ENCODE measurements at places on chromosomes 11 and 22.
A peak's percentile ranks its signal among the peaks of the same experiment; 100 is the strongest.

DNA sequence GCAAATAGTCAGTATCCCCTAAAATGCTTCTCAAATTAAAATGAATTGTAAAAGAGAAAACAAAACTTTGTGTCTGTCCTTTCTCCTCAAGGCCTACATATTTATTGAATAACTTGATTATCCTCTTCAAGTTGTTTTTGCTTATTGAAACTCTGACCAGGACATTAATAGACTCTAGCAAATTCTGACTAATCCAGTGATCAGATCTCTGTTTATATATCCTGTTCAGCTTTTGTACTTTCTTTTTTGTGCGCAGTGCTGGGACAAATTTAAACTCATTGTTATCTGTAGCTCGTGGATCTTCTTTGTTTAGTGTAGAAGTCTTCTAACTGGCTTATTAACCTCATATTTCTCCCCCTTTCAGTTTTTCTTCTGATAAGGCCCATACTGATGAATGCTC is 139.9 kb upstream of the SORL1-AS1 start:
- no peak for DNase-seq

DNA sequence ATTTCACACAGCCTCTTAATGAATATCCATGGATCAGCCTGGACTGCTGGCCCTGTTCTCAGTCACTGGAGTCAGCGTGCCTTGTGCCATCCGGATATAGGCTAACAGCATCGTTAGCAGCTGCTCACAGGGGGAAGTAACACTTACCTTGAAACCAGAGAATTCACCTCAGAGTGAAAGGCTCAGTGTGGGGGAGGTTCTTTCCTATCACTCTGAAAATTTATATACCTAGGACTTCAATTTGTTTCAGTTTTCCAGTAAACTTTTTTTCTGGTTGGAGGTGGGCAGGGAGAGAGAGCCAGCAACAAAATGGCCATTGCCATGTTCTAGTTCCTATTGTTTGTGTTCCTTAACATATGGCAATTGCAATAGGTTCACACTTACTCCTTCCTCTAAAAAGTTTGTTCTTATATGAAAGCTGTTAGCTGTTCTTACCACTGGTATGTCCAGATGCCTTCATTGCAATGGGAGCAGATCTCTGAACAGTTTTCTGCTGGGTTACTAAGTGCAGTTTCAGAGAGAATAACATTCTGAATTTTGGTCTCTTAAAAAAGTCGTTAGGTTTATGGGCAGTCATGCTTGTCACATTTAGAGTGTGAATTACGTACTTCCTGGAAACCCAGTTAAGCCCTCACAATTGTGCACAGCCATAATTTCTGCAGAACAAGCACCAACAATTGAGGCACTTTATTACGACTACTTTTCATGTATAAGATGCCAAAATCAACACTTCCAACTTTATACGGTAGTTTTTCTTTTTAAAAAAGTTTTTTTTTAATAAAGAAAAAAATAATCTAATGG is 247.6 kb downstream of the CADM1 start:
- DNase-seq = peak; percentile 25

DNA sequence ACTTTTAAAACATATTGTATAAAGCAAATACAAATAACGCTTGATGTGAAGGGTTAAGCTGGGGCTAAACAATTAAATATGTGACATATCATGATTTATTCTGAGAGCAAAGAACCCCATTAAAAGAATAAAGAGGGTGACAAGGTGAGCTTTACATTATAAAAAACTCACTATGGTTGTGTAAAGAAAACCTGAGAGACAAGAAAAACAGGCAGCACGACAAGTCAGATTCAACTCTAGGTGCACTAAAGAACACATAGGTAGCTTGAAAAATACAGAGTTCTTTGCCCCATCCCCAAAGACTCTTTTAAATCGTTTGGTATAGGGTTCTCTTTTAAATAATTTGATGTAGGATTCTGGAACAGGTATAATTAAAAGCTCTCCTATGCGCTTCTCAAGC is 63.5 kb downstream of the LUZP2 start:
- no peak for DNase-seq

- DNase-seq = peak; percentile 53
Observed at GRCh38 chr11:121249039-121249663, 43.4 kb upstream of the SC5D start.

- no peak for DNase-seq
Observed at GRCh38 chr11:27317751-27318150, 45.3 kb downstream of the CCDC34 start.

- no peak for DNase-seq
Observed at GRCh38 chr11:62830904-62831519, 839 bp downstream of the STX5 start.

GRCh38 chr11:115321605-115322289 is 182.5 kb downstream of the CADM1 start:
- no peak for DNase-seq

DNA sequence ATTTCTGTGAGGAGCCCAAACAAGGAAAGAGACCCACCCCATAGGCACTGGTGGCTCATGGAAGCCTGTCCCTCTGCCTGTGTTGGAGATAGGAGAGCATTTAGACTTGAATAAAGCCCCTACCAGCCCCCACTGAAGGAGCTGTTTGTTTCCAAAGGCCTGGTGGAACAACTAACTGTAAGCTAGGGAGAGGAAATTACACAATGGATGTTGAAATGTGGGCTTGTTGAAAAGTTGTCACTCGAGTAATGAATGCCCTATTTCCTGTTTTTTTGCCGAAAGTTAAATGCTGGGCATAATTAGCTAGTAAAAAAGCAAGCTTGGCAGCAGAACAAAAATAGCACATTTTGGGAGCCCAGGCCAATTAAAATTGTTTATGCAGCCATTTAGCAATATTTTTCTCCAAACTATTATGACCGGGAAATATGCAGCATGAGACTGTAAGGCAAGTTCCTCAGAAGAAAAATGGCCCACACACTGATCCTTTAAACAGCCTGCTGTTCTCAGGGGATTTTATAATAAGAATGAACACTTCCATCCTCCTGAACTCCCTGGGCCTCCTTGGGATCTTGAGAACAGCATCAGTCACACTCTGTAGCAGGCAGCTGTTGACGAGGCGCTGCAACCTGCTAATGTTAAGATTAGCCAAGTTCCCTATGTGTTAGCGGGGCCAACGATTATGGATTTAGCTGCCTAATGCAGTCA is 38.6 kb upstream of the LMO2 start:
- peak; percentile 52 for DNase-seq

- no peak for DNase-seq
Observed at GRCh38 chr11:130218501-130219070, 59.0 kb downstream of the ST14 start.

GRCh38 chr22:36084717-36085116 is 56.1 kb upstream of the RBFOX2 start:
- no peak for DNase-seq

GRCh38 chr11:96217206-96217605 is 125.8 kb downstream of the MAML2 start:
- no peak for DNase-seq

DNA sequence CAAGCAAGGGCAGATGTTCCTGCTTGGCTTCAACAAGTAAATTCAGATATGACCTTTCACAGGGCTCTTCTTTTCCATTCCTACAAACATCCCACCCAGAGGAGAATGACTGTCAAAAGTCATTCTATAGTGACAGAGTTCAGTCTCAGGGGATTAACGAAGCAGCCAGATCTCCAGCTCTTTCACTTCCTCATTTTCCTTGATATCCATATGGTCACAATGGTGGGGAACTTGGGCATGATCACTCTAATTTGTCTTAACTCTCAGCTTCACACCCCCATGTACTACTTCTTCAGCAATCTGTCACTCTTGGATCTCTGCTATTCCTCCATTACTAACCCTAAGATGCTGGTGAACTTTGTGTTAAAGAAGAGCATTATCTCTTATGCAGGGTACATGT is 15.0 kb upstream of the OR8B8 start:
- no peak for DNase-seq

- no peak for DNase-seq
Observed at GRCh38 chr22:29479417-29480261, at the start of gene NEFH. TSS of gene NEFH (plus strand) at chr22:29480218. CDS start at chr22:29480263, 45 bp downstream.

- DNase-seq = no peak
Observed at GRCh38 chr11:44518968-44519550, 46.4 kb upstream of the CD82 start.

DNA sequence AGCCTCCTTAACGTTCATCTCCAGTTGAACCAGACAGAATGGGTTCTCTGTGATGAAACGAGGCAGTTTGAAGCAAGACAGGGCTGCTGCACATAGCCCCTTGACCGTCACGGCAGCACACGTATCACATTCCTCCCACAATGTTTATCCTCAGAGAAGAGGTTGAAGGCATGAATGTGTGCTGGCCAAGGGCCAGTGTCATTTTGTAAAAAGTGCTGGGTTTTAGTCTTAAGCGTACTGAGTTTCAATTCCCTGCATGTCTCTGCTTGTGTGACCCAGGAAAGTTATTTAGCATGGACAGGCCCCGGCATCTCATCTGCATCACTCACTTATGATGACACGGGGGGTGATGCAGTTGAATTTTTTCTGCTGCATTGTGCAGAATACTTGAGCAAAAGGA is 31.6 kb downstream of the TTC12 start:
- no peak for DNase-seq

DNA sequence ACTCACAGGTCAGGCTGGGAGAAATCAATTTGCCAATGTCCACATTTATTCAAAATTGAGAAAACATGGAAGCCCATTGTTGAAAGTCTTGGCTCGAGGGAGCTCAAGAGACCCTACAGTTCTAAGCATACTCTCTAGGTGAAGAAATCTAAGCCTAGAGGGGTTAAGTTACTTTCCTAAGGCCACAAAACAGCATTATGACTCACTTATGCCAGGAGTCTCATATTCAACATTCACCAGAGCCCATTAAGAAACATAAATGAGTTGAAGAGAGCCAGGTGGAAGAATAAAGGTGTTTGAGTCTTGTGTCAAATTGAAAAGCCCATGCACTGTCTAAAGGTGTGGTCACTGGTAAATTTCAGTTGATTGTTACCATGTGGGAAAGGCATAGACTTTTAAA is 108.1 kb downstream of the INSC start:
- no peak for DNase-seq

- no peak for DNase-seq
Observed at GRCh38 chr11:17812865-17813187, 78.2 kb downstream of the KCNC1 start.

DNA sequence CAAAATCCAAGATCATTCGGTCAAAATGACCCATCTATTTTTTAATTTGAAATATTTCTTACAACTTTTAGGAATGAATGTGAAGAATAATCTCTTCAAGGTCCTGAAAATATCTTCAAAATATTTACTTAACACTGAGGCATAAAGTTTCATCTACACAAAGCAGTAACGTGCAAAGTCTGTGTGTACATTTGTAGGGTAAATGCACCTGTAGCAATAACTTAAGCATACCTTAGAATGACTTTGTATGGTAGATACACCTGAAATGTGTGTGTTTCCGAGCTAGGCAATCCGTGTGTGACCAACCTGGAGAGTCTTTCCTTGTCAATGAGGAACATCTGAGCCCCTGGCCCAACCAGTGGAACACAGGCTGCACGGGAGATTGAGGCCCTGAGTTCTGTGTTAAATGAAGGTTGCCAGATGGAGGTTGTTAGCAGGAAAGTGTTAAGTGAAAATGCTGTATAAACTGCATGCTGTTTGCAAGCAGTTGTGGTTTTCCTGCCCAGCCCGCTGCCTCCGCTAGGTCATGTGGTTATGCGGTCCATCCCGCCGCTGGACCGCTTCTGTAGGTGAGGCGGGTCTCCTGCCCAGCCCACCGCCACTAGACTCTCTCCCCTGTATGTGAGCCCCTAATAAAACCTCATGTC is 7.6 kb upstream of the CTR9 start:
- no peak for DNase-seq

- peak; percentile 64 for DNase-seq
Observed at GRCh38 chr11:119181677-119182412, 3.4 kb upstream of the NHERF4 start.

DNA sequence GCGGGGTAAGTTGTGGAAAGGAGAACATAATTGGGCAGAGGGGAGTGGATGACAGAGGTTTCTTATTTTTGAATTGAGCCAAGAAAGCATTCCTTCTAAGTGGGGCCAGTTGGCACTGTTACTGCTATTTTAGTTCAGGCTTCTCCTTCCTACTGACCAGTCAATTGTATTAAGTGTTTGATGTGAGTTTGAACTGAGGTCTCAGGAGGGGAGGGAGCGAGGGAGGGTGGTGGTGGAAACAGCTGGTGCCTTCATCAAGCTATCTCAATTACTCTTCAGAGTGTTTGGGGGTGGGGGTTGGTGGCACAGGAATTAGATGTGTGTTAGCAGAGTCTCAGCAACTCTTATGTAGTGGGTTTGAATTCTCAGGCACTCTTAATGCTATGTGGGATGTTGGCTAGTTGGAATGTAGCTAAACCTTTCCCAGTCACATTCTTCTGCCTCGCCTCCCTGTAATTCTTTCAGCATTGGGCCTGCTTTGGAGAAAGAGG is 14.5 kb downstream of the CTNND1 start:
- no peak for DNase-seq

DNA sequence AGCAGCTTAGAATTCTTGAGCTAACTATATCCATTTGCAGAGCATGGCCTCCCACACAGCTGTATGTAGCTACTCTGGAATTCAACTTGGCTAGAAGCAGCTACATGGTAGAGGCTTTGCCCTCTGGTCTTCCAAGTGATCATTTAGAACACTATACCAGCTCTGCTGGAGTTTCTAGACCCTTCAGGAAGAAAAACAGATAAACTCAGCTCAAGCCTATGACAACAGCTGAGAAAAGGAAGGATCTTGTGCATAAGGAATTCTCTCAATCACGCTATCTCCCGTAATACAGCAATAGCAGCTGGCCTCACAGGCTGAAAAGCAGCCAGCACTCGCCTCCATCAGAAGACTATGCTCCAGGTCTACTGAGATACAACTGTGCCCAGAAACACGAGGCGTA is 50.6 kb upstream of the APOA1 start:
- no peak for DNase-seq

DNA sequence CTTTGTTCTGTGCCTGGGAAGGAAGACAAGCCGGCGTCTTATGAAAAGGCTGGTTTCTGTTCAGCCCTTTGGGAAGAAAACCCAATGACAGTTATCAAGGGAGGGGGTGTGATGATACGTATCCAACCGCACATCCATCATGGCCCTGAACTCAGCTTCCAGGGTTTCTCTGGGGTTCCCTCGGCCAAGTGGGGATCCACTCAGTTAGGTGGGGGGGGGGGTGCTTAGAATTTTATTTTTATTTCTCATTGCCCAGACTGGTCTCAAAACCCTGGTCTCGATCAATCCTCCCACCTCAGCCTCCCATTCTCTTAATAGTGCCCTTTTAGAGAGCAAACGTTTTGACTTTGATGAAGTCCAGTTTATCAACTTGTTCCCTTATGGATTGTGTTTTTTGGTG is 25.7 kb downstream of the KCNQ1 start:
- DNase-seq = no peak

DNA sequence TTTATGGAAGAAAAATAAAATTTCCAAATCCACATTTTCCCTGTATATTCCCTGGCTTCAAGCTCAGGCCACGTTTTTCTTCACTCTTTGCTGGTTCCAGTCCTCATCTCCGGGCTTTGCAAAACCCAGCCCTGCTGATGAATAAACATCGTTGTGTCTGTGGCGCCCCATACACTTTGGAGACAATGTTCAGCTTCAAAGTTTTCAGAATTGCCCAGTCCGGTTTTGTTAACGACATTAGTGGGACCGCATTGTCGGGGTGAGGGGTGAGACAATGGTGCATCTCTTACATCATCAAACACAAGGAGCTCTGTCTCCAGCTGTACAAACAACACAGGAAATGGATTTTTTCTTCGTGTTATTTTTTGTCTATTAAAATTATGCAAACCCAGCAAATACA is 53.4 kb upstream of the HTATIP2 start:
- DNase-seq = peak; percentile 46

GRCh38 chr11:5225480-5225871 is 1.4 kb downstream of the HBB start:
- DNase-seq = no peak

GRCh38 chr22:36856121-36856791 is 4.5 kb upstream of the NCF4 start:
- peak; percentile 85 for DNase-seq

GRCh38 chr11:109526061-109526460 is 104.1 kb downstream of the C11orf87 start:
- DNase-seq = no peak

All from NCI-H1105 (cell line).